ENCODE measurements at places on chromosomes 2 and 18.

- no peak for DNase-seq
Measured at GRCh38 chr2:10863837-10864236, 47.9 kb upstream of the KCNF1 start.

- DNase-seq, result no peak
Measured at GRCh38 chr2:119545754-119546446, 1.7 kb downstream of the CFAP221 start.

GRCh38 chr2:58047961-58048360 is 1.4 kb downstream of the VRK2 start:
- no peak for DNase-seq

- DNase-seq, result no peak
Measured at GRCh38 chr2:233273120-233273519, 21.6 kb downstream of the ATG16L1 start.

DNA sequence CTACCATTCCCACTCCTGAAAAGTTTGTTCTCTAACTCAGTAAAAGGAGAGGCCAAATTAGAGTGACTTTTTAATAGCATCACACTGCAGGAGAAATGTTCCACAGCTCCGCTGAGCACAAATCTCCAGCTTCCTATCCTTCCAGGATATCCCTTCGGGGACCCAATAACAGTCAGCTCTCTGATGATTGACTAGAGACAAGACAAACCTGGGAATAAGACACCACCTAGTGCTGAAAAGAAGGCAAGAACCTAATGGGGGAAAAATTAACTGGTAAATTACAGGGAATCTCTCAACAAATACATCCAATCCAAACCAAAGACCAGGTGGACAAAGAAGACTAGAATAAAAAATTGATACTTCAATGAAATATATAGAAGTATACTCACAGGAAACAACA is 977.1 kb upstream of the SOX11 start:
- no peak for DNase-seq

- DNase-seq, result no peak
Measured at GRCh38 chr2:63050334-63051041, at the start of gene OTX1. TSS of gene OTX1 (plus strand) at chr2:63050830. CDS start at chr2:63052991, 2,161 bp downstream.

DNA sequence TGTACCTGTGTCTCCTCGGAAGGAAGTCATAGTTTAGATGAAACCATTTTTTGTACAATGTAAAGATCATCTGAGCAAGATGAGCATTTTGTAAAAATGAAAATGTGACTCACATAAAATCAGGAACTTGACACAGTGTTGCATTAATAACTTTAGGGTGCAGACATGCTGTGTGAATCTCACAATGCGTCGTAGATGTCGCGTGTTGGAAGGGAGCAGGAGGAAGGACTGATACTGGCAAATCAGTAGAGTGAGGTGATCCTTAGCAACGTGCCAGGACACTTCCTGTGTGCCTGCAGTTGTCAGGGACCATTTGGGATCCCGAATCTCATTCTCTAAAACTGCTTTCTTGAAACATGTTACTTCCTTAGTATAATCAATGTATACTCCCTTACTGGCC is 103.1 kb downstream of the SH3BP4 start:
- no peak for DNase-seq

GRCh38 chr2:48572816-48573215 is 42.9 kb downstream of the STON1 start:
- no peak for DNase-seq

- no peak for DNase-seq
Measured at GRCh38 chr18:45287531-45287930, 327.7 kb upstream of the SLC14A2 start.

DNA sequence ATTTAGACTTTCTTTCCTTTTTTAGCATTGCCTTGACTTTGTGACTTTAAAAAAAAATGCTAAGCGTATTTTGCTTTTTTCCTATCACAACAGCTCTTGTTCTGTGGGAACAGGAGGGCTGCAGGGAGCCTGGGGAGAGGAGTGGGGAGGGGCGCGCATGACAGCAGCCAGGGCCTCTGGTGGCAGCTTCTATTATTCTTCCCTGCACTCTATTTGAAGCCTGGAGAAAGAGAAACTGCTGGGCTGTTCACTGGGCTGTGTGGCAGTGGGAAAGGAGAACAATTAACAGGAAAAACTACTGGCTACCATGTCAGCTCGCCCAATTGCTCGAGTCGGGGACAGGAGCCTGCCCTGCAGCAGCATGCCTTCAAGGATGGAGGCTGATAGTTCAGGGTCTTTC is 119.0 kb upstream of the ZBTB14 start:
- DNase-seq, result no peak

- no peak for DNase-seq
Measured at GRCh38 chr2:149587950-149588487, 444 bp upstream of the MMADHC start.

DNA sequence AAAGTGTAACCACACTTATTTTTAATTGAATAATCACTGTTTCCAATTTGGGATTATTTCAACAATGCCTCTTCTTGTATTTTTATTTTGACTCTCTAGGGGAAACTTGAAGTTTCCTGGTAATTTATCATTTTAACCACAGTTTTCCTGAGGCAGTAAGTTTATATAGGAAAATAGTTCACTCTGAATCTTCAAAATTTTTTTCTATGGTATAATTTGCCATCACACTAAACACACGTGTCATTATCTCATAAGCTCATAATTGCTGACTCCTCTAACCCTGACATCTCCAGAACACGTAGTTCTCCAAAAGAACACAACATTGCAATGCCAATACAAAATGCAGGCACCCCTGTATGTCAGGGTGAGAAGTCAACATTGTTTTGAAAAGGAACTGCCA is 102.2 kb upstream of the FZD7 start:
- no peak for DNase-seq

DNA sequence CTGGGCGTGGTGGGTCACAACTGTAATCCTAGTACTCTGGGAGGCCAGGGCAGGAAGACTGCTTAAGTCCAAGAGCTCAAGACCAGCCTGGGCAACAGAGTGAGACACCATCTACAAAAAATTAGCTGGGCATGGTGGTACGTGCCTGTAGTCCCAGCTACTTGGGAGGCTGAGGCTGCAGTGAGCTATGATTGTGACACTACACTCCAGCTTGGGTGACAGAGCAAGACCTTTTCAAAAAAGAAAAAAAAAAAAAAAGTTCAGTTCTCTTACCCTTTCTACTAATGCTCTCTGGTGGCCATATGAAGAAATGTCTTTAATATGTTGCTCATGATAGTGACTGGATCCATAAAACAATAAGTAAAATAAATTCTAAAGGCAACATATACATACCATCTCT is 14.9 kb downstream of the TYW5 start:
- DNase-seq, result no peak

DNA sequence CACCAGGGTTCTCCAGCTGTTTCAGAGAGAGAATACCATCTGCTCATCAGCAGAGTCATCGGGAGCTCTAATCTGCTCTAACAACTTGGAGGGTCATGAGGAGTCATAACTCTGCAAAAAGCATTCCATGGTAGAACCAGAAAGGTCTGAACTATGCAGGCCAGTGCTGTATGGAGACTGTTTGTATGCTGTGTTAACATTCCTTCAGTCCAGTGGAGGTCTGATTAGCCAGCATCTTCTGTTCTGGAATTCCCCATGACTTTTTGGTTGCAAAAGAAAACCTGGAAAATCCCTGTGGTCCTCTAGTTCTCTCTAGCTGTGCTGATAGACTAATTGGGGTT is 9.4 kb upstream of the ITGB6 start:
- no peak for DNase-seq

DNA sequence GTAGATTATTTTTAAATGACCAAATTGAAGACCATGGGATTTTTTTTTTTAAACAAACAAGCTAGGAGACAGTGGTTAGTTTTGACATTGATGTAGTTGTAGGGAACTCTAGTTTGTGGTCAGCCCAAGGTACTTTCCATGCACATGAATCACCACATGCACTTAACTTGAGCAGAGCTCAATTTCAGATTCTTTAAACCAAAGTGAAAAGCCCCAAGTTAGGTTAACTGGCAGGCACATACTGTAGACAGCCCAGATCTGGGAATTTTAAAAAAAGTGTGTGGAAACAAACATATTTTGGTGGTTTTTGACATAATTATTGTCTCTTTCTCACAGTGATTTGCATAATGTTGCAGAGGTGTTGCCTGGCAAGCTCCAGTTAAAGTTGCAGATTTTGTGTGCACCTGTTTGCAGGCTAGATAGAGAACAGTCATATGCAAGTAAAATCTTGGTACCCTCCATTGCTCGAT is 88.4 kb downstream of the BCL2L11 start:
- DNase-seq, result no peak

- DNase-seq, result no peak
Measured at GRCh38 chr2:192196421-192197194, 1.9 kb upstream of the TMEFF2 start.

GRCh38 chr18:44887227-44887631 is 206.5 kb downstream of the SETBP1 start:
- DNase-seq, result peak; percentile 13

- no peak for DNase-seq
Measured at GRCh38 chr2:230435431-230435830, 19.4 kb downstream of the SP100 start.

GRCh38 chr2:216545359-216545758 is 46.7 kb downstream of the RPL37A start:
- no peak for DNase-seq

- no peak for DNase-seq
Measured at GRCh38 chr2:136363900-136364299, 246.0 kb upstream of the CXCR4 start.

GRCh38 chr18:3451989-3452749 is 2.2 kb downstream of the TGIF1 start:
- no peak for DNase-seq
